EL (cell line): ENCODE measurements at places on chromosomes 3 and 15.
A peak's percentile ranks its signal among the peaks of the same experiment; 100 is the strongest.

- DNase-seq: peak; percentile 10
Observed at GRCh38 chr3:145678401-145678800, 482.6 kb downstream of the PLOD2 start.

- peak; percentile 1 for DNase-seq
Observed at GRCh38 chr3:79515072-79515471, 252.7 kb downstream of the ROBO1 start.

DNA sequence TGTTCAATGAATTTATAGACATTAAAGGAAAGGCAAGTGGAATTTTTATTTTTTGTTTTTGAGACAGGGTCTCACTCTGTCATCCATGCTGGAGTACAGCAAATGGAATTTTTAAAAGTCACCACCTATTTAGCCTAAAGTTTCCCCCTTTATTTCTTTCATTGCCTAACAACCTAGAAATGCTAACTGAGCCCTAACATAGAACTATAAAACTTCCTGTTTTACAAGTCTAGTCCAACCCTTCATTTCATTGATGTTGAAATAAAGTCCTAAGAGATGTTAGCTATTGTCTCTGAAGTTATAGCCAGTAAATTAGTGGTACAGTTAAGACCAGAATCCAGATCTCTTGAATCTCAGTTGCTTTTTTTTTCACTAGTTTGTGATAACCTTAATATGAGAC, 39.0 kb downstream of the MAPK6 start:
- no peak for DNase-seq

- no peak for DNase-seq
Observed at GRCh38 chr15:93302080-93302765, 213.2 kb upstream of the RGMA start.

DNA sequence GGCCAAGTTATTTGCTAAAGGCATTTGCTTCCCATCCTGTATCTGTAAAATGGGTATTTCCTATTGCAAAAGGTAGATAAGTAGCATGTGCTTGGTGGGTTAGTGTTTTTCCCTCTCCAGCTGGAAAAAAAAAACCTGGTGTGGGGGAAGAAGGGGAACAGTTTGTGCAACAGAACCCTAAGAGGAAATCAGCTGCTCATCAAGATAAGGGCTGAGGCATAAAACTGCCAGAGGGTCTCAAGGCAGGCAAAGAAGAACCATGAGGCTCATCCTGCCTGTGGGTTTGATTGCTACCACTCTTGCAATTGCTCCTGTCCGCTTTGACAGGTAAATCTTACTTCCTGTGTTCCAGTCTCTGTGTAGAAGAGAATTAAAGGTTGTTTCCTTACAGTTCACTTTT, at the start of gene CPA3:
Gene CPA3, plus strand, starts transcription at position 248 of the 400 bp plus-strand sequence. Its CDS starts 12 bp downstream, at position 260.
- DNase-seq: no peak

DNA sequence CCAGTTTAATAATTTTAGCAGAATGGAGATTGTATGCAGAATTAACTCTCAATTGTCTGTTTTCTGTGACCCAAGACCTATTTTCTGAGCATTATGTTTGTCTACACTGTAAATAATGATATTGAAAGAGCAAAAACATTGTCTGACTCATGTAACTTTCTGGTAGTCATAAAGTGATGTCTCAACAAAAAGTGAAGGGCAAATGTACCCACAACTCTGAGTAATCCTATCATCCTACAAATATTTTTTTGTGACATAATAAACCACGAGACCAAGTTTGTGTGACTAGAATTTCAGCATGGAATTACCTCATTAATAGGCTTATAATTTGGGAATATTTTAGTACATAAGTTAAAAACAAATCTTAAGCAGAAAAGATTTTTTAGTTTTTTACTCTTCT, 15.4 kb upstream of the ABHD10 start:
- DNase-seq: peak; percentile 80

DNA sequence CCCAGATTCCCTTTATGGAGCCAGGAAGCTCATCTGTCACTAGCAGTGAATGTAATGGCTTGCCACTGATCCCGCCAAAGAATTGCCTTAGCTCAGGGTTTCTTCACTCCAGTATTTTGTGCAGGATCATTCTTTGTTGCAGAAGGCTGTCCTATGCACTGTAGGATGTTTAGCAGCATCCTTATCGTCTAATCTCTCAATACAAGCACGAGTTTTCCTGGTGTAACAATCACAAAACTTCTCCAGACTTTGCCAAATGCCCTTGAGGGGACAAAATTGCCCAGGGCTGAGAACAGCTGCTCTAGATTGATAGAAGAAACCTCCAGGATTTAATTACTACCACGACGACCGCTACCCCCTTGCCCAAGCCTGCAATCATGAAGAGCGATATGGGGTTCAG, 6.8 kb upstream of the SHQ1 start:
- no peak for DNase-seq

DNA sequence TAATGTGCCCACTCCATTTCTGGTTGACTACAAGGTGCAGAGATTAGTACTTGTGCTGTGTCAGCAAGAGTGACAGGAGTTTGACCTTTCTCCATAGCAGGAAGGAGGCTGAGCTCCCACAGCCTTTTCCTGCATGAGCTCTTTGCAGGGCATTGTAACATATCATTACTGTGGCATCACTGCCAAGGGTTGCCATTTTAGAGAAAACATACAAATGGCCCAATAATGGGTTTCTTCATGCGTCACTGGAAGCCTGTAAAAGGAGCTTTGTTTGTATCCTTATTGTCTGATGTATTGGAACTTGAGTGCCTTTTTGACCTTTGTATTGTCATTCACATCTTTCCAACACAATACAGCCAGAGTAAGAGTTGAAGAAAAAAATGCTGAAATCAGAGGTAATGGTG, 323.0 kb upstream of the CDIN1 start:
- DNase-seq: no peak

- DNase-seq: no peak
Observed at GRCh38 chr3:129211345-129211744, 27.6 kb upstream of the CNBP start.

- DNase-seq: no peak
Observed at GRCh38 chr3:184230603-184231528, 1.5 kb downstream of the VWA5B2 start.

DNA sequence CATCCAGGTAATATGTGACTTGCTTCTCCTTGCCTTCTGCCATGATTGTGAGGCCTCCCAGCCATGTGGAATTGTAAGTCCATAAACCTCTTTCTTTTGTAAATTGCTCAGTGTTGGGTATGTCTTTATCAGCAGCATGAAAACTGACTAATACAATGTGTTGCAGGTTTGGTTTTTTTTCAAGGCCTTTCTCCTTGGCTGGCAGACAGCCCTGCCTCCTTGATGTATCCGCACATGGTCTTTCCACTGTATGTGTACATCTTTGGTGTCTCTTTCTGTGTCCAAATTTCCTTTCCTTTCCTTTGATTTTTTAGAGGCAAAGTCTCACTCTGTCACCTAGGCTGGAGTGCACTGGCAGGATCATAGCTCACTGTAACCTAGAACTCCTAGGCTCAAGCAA, 260.1 kb downstream of the TUSC7 start:
- DNase-seq: no peak

GRCh38 chr3:81624756-81625155, 136.7 kb downstream of the GBE1 start:
- DNase-seq: no peak

GRCh38 chr3:59542276-59542675, 492.5 kb upstream of the CFAP20DC start:
- DNase-seq: no peak

DNA sequence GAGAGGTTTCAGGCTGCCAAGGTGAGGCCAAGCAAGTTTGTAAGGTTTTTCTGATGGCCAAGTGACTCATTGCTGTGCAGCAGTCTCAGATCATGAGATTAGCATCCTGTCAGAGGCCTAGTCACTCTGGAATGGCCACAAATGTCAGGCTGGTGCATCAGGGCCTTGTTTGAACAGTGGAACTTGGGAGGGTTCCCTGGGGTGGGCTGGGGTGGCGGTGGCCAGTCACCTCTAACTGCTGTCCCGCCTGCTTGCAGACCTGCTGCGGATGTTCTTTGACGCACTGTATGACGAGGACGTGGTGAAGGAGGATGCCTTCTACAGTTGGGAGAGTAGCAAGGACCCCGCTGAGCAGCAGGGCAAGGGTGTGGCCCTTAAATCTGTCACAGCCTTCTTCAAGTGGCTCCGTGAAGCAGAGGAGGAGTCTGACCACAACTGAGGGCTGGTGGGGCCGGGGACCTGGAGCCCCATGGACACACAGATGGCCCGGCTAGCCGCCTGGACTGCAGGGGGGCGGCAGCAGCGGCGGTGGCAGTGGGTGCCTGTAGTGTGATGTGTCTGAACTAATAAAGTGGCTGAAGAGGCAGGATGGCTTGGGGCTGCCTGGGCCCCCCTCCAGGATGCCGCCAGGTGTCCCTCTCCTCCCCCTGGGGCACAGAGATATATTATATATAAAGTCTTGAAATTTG, 2.8 kb upstream of the FAM131A start:
- peak; percentile 83 for DNase-seq

DNA sequence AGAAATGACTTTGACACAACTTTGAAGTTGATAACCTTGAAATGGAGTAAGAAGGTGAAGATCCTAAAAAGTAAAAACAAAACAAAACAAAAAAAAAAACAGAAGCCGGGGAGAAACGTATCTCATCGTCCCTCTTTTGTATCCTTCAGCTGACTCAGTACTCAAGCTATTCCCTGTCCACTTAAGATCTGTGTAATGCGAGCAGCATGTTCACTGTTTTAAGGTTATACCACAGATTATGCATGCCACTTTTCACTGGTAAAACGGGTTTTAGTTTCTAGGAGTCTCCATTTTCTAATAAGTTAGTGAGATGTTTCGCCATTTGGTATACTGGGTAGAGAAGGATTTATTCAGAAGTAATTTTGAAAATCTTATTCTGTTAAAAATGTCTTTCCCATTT, 324.3 kb downstream of the FEZF2 start:
- DNase-seq: no peak

- DNase-seq: no peak
Observed at GRCh38 chr3:169390271-169390670, 273.2 kb downstream of the MECOM start.

DNA sequence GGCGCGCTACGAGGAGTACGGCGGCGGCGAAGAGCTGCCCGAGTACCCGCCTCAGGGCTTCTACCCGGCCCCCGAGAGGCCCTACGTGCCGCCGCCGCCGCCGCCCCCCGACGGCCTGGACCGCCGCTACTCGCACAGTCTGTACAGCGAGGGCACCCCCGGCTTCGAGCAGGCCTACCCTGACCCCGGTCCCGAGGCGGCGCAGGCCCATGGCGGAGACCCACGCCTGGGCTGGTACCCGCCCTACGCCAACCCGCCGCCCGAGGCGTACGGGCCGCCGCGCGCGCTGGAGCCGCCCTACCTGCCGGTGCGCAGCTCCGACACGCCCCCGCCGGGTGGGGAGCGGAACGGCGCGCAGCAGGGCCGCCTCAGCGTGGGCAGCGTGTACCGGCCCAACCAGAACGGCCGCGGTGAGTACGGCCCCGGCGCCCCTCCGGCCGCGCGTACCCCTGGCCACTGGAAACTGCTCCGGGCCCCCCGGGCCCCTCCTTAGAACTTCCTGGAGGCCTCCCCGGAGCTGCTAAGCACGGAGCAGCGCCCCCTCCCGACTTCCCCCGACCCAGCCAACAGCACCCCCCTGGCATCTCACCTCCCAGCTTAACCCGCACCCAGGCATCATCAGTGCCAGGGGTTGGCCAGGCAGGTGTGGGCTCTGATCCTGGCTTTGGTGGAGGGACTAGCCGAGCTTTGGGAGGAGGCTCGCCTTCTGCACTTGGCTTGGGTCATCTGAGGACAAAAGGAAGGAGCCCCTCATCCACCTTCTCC, 1.4 kb downstream of the LOXL1 start:
- peak; percentile 65 for DNase-seq

DNA sequence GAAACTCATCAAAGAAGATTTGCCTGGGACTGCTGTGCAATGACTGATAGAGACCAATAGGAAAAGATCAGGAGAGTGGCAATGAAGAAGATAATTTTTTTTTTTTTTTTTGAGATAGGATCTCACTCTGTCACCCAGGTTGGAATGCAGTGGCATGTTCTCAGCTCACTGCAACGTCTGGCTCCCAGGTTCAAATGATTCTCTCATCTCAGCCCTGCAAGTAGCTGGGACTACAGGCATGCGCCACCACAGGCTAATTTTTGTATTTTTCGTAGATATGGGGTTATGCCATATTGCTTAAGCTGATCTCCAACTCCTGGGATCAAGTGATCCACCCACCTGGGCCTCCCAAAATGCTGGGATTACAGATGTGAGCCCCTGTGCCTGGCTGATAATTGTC, 116.9 kb upstream of the CCNL1 start:
- no peak for DNase-seq

DNA sequence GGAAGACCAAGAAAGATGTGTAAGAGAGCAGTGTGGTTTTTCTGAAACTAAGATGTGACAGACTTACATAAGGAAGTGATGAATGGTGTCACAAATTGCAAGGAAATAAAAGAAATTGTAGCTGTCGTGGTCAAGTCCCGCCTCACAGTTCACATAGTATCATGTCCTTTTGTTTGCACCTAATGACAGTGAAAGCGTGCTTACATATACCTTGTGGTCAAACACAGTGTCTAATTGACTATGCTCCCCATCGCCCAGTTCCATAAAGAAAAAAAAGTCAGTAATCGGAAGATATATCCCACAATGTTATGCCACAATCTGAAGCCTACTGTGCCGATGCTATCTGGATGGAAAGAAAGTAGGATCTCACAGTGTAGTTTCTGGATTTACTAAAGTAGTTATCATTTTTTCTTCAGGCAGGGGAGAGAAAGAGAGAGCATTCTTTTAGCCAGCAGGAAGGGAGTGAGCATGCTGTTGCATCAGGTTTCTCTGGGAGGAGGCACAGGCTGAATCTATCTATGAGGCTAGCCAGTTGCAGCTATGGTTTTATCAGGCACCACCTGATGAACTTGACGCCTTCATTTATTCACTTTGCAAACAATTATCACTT, 9.8 kb upstream of the PLSCR1 start:
- no peak for DNase-seq

DNA sequence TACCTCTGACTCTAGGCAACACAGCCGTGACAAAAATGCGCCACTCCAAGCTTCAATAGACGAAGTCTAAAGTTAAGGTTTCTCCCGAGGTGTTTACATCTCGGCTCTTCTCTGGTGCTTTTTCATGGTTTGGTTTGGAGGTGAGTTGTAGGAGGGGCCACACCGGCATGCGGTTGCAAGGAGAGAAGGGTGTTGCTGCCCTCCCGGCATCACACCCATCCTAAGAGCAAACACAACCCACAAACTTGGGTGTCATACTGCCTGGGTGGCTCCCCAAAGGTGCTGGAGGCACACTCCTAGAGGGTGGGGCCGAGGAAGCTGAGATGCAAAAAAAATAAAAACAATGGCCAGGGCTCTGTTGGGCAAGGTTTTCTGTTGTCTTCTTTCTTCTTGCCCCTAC, 225.2 kb upstream of the ICE2 start:
- DNase-seq: no peak

DNA sequence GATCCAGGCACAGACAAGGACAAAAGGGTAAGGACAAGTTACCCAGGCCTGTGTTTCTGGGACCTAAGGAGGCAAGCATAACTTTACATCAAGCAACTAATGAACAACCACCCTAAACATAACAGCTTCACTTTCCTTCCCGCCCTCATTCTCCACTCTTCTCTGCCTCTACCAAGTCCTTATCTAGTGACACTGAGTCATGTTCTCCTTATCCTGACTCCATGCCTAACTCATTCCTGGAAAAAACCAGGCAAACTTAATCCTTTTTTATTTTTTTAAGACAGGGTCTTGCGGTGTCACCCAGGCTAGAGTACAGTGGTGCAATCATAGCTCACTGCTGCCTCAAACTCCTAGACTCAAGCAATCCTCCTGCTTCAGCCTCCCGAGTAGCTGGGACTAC, 44.5 kb downstream of the TMEM44 start:
- no peak for DNase-seq

- no peak for DNase-seq
Observed at GRCh38 chr15:71660501-71660900, 149.9 kb upstream of the NR2E3 start.

GRCh38 chr3:101730839-101731238, 6.4 kb downstream of the CEP97 start:
- no peak for DNase-seq
